Activated T-helper 1 cell treated with anti-CD3 and anti-CD28 coated beads, Interleukin-2, amount 50 U/mL, for 16 hours (primary cell): ENCODE measurements at places on chromosomes 3 and 15.

DNA sequence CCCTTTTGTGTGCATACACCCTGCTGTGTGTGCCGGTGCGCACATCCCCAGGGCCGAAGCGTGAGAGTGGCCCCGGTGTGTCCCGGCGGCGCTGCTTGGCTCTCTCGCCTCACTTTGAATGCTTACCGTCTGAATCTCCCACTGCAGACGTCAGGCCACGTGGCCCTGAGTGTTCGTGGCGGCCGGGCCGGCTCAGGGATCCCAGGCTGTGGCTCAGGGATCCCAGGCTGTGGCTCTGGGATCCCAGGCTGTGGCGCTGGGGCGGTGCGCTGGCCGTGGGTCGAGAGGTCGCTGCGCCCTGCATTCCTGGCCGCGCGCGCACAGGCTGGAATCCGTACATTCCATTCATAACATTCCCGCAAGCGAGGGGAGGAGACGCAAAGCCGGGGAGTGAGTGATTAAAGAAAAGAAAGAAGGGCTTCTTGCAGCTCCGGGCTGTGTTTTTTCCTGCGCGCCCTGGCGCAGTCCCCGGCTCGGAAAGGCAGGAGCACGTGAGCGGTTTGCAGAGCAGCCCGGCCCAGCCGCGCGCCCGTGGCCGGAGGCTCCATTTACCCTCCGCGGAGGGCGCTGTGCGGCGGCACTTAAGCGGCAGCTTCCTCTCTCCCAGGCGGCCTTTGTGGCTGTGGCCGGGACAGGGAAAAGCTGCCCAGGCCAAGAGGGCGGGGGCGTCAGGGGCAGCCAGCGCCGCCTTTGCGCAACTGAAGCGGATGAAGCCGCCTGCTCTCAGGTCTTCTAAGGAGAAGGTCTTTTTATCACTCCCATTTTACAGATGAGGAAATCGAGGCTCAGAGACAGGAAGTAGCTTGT lies 87.0 kb upstream of the ALDH1L1 start:
- DNase-seq: no peak

DNA sequence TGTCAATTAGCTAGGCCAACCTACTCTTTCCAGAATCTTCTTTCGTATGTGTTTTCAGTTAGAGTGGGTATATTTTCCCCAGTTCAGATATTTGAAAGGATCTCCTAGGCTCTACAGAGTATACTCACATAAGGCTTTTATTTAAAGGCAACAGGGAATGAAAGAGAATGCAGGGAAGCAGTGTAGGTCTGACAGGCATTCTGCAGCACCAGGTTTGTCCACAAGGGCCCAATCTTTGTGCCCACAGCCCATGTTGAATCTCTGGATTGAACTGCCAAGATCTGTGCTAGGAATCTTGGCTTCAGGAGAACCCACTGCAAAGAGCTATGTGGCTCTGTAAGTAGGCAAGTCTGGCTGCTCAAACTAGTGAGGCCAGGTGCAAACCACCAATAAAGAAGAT lies 24.2 kb upstream of the GALNT15 start:
- no peak for DNase-seq

DNA sequence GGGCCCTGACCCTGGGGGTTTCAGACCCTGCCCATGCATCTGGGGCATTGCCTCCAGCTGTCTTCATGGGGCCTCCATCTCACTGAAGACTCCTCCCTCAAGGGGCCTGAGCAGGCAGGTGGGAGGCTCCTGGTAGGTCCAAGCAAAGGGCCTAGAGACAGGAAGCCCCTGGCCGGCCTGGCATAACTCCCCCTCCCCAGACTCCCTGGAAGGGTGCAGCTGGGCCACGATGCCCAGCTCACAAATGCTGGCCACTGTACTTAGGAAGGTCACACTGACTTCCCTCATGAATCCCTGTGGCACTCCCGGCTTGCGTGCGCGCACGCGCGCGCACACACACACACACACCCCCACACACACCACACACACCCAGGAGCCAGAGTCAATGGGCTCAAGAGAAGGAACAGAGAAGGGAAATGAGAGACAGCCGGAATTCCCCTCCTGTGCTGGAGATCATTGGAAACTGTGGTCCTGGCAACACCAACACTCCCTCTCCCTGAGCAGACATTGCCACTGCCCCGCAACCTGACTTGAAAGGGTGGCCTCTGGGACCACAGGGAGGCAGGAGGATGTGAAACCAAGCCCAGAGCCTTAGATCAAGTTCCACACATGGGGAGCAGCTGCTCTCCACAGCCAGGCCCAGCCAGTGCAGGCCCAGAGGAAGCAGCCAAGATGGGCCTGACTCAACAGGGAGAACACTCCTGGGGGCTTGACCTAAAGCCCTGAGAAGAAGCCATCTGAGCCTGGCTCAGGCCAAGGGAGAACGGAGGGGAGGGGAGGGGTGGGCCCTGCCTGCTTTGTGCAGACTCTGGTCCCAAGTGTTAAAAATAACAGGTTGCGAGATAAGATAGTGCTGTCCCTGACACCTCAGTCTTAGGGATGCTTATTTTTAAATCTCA lies 69.7 kb downstream of the SCN5A start:
- no peak for DNase-seq

- no peak for DNase-seq
These were observed 28.0 kb downstream of the CCDC33 start for GRCh38 chr15:74264081-74264501.

DNA sequence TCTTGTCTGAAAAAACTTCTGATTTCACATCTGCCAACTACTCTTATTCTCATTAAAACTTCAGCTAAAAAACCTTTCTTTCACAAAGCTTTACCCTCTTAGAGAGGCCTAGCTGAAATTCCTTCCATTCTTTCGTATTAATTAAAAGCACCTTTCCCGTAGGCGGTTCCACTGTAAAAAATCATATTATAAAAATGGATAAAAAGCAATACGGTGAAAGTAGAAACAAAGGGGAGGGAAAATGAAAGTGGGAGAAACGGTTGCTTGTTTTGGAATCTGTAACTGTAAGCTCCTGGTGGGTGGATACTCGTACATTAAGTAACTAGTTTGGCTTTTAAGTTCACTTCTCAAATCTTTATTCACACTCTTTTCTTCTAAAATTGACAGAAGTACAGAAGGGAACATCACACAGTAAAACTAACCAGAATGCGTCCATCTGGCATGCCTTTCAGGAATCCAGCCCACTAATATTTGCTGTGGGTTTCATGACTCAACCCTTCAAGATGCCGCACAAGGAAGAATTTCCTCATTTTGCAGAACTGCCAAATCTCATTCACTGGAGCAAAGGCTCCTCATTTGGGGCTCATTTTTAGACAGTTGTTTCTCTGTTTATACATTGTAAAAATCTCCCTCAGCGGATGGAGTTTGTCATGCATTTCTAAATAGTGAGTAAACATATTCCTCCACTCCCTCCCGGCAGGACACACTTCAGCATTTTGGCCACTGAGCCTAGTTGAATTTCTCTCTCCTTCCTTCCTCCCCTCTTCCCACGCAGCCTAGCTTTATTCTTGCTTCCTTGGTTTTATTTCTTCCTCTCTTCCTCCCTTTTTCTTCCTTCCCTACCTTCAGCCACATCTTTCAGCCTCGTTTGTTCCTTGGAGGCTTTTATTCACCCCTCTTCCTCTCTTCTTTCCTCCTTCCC lies 419.5 kb upstream of the NAALADL2 start:
- DNase-seq: no peak

DNA sequence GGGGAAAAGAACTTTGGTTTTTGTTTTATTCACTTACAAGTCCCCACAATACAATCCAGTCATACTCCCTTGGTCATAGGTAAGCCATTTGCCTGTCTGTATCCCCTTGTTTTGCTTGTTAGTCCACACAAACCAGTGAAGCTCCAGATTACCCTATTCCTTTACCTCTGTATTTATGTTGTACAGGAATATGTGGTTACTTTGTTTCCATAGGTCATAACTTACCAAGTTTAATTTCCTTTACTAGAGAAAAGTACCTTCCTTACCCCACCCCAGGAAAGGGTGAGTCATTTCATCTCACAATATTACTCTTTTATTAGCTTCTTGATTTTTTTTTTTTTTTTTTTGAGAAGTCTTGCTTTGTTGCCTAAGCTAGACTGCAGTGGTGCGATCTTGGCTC lies 113.4 kb upstream of the LRRFIP2 start:
- no peak for DNase-seq

DNA sequence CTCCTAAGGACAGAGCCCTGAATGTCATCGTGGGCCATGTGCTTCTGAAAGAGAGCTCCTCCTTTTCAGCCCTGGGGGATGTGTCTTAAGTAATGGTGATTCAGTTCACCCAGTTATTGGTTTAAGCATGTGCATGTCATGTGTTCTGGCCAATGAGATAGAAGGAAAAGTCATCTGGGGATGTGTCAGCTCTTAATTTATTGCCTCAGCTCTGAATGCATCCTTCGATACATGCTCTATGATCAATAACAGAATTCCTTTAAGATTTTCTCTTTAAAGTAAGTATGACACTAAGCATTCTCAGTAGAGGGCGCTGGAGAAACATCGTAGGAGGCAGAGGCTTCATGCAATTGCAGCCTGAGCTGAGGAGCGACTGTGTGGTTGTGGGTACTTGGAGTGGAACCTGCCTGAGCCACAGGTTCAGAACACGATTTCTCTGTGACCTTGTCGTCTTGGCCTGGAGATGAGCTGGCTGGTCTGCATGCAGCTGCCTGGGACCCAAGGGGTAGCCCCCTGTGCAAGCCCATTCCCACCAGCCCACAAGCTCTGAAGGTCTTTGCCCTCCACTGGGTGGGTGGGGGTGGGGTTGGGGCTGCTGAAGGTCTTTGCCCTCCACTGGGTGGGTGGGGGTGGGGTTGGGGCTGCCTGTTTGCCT lies 69.5 kb downstream of the C3orf38 start:
- no peak for DNase-seq

- no peak for DNase-seq
These were observed 66.5 kb upstream of the CMTM7 start for GRCh38 chr3:32325201-32325600.

DNA sequence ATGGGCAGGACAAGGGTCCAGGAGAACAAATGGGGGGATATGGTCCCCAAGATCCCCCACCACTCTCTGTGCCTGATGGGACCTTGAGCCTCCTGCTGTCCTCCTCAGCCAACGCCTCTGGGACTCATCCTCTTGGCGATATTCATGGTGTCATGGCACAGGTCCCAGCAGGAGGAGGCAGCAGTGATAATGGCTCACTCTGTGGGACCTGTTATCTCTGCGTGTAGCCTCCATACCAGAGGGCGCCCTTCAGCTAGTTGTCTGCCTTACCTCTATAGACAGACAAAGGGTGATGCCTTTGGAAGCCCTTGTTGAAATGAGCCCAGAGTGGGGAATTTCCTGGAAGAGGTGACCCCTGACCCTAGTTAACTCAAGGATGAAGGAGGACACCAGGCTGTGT lies 7.4 kb downstream of the ZBTB47 start:
- DNase-seq: no peak

GRCh38 chr3:143839980-143840379 lies 8.3 kb downstream of the SLC9A9 start:
- no peak for DNase-seq

DNA sequence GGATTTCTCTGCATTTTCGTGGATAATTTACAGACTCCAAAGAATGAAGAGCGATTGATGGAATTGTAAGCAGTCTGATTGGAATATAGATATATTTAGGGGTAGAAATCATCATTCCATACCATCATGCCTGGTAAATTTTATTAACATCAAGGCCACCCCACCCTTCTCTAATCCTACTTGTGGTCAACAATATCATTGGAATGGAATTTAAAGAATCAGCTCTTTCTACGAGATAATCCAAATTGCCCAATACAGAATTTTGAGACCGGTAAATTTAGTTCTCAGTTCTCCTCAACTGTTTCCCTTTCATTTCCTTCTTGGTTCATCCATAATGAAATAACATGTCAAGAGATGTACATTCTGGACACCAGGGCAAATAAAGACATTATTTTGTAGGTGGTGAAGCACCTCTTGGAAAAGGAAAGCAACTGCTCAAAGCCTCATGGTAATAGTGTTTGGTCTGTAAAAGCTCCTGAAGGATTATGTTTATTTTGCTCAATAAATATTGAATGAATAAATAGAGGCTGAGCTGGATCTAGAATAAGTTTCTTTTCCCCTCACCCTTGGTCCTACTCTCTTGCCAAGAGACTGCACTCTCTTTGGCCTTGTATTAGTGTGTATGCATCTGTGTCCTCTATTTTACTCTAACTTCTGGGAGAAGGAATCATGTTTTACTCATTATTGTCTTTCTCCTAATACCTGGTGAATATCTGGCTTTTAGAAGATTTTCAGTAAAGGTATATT lies 133.7 kb upstream of the BCL6 start:
- DNase-seq: no peak

DNA sequence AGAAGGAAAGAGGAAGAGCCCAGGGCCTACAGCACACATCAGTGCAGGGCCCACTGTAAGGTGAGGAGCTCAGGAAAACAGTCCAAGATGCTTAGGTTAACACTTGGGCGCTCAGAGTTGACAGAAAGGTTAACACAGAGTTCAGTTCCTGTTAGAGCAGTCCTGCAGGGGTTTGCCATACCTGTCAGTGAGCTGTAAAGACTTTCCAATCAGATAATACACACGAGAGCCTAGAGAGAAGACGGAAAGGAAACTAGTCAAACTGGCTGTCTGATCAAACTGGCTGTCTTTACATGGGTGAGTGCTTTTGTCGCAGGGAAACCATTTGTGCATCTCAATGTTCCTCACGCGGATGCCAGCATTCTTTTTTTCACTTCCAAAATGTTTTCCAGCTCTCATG lies 61.4 kb upstream of the ARHGEF26 start:
- DNase-seq: no peak

DNA sequence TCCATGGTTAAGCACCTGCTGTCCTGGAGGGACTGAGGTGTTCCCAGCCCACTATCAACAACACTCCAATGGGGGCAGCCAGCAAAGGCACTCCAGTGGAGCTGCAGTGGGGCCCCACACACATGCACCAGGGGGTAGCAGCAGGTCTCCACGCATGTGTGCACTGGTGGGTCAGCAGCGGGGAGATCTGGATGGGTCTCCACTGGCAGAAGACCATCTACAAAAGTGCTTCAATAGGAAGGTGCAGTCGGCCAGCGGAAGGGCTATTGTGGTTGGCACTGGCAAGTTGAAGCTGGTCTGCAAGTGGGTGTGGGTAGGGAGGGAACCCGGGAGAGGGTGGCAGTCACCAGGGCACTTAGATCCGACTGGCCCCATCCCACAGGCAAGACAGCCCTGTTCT lies 1355.4 kb downstream of the NSUN3 start:
- no peak for DNase-seq

GRCh38 chr15:98755138-98755537 lies 106.8 kb downstream of the IGF1R start:
- DNase-seq: no peak

- DNase-seq: no peak
These were observed 873 bp downstream of the C3orf70 start for GRCh38 chr3:185151964-185152409.

DNA sequence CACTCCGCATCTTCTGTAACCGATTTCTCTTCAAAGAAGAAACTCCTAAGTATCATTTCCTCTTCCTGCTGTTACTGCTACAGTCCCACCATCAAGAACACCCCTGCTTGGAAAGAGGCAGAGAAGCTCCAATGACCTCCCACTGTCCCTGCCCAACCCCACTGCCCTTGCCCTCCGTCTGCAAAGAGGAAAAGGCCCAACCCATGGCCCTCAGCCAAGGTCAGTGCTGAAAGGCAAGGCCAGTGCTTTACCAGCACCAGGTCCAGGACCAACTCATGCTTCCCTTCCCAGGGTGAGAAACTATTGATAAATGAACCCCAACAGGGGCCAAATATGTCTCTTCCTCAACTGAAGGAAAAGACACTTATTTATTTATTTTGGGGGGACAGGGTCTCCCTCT lies 22.5 kb downstream of the FAM240A start:
- DNase-seq: no peak
